ENCODE measurements at places on chromosomes 1 and 21.

GRCh38 chr1:117803318-117803717, 126.1 kb downstream of the GDAP2 start:
- DNase-seq = no peak

DNA sequence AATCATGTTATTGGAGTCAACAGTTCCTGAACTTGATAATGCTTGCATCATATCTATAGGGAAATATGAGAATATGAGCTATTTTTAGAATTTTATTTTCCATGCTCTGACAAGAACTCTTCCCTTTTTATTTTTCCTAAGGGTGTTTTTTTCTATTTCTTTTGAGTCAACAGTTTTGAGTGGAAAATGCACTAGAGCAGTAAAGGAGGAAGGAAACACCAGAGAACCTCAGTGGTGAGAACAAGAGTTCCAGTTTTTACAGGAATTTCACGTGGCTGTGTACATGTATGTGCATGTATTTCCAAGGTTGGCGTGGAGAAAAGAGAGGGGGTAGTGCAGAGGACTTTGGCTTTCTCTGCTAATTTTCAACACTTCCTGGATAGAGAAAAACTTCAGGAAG, 63.6 kb upstream of the TNFSF18 start:
- no peak for DNase-seq

DNA sequence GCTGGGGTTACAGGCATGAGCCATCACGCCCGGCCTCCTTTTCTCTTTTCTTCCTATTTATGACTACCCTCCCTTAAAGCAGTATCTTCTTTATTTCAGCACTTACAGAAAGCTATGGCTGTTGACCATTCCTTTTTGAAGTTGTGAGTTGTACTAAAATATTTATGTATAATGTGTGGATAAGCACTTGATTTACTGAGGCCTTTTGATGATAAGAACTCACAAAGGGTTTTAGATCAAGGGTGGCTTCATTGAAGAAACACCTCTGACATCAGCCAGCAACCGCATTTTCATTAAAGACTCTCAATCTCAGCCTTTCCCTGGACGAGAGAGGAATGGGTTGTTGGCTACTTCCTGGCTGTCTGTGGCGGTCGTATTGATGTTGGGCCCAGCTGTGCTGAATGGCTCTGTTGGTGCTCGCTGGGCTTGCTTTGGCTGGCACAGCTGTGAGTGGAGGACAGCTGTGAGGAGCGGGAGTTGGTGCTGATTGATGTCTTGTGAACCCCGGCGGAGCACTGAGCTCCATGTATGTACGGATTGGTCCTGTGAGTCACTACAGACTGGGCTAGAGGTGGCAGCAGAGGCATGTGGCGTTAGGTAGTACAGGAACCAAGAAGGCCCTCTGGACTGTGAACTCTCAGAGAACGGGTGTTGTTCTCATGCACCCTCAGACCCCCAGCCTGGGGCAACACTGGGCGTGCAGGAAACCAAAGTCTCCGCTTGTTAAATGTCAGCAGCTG, 208.8 kb downstream of the KIF26B start:
- no peak for DNase-seq

GRCh38 chr1:40625076-40625475, 40.4 kb downstream of the RIMS3 start:
- DNase-seq = peak; percentile 77

DNA sequence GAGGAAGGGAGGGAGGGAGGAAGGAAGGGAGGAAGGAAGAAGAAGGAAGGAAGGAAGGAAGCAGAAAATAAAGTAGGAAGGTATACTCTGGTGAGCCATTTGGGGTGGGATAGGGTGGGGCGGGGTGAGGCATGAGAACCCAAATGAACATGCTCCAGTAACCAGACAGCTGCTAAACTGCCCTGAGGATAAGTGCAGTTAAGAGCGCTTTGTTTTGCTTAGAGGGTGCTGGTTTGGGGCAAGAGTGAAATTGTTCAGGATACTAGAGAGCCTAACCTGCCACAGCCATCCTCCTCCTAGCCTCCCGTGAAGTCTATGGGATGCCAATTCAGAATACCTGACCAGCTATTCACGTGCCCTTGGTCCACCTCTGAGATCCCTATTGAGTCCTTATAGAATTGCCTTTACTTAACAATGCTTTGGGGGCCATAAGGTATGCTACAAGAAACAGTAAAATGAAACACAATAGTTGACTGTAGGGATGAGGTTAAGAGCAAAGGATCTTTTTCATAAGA, 59.0 kb upstream of the ATF3 start:
- no peak for DNase-seq

DNA sequence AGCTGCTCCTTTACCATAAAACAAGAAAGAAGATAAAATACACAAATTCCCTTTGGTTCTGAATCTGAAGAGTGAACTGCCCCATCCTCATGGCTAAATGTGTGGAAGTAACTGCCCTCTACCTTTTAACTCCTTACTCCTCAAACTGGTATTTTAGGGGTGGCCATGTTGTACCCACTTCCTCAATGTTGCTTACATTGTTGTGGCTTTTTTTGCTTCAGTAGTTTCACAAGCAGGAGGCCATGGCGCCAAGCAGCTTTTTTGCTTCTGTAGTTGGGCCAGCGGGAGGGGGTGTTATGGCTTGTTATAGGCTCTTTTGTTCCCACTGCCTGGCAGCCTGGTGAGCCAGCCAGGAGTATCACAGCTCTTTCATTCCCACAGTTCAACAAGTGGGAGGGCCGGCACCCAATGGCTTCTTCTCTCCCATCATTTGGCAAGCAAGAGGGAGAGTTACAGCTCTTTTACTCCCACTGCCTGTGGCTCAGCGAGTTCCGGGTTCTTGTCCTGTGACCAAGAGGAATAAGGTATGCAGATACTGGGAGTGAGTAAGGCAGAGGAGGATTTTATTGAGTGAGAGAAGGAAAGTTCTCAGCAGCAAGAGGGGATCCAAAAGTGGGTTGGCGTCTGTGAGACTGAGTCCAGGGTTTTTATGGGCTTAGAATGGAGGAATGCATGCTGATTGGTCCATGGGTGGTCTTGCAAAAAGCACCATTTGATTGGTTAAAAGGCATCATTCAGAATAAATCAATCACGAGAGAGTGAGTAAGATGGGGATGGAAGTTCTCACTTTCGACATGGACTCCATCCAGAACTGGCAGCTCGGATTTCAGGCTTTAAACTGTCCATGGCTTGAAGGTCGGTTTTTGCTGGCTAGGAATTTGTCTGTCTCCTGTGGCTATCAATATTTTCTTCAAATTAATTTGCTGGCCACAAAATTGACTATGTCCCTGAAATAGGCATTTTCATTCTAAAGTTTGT, 429.6 kb downstream of the HLX start:
- peak; percentile 5 for DNase-seq

- no peak for DNase-seq
Observed at GRCh38 chr1:69319287-69319686, 248.4 kb upstream of the LRRC7 start.

DNA sequence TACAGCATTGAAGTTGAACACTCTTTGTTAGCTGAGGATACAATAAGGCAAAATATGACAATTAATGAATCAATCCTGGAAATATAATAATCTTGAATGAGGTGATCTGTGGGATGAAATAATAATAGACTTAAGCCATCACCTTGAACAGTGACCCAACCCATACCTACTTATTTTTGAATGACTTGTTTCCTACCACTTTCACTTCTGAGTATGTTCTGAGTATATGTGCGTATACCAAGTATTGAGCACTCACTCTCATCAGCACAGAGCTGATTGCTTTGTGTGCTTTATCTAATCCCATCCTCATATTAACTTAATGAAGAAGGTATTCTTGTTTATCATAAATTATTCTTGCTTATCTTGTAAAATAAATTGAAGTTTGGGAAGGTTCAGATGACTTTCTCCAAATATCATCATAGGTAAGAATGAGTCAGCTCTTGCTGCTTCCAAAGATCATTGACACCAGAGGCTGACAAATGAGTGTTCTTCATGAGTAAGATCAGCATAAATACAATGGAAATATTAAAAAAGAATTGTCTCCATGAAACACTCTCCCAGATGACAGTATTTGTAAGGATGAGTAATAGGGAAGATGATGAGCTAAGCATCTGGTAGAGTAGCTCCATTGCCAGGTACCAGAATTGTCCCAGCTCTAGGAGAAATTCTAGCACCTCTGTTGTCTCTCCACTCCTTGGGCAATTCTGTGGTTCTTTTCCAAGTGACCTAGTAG, 198.1 kb upstream of the KIAA0040 start:
- DNase-seq = no peak

- DNase-seq = peak; percentile 72
Observed at GRCh38 chr1:247453245-247453644, 4.7 kb downstream of the OR2B11 start.

DNA sequence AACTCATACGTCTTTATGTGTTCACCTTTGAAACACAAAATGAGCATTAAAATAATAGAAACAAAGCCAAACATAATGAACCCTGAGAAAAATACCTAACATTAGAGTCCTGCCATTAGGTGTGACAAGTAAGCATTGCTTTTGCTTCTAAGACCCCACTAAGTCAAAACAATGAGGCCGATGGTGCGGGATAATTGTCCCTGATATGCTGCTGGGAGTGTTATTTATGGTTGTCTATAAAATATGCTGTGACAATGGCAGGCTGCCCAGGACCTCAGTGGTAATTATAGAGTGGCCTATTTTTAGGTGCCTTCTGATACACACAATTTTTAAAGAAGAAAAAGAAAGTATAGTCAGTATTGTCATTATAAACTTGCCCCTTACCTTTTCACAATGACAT, 1423.1 kb downstream of the AMY1C start:
- DNase-seq = no peak

DNA sequence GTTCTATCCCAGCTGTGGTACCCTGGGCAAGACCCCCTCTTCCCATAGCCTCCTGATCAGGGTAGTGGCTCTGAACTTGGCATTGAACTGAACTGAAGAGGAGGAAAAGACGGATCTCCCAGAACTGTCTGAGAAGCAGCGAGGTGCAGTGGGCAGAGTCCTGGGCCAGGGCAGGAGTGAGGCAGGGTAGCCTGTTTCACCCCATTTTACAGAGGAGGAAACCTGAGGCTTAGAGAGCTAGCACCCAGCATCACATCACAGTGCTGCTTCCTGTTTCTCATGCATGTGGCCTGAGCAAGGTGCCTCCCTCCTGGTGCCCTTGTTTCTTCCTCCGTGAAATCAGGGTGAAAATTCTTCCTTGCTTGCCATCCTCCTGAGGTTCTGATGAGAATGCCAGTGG, 17.1 kb downstream of the ZNF362 start:
- DNase-seq = no peak

DNA sequence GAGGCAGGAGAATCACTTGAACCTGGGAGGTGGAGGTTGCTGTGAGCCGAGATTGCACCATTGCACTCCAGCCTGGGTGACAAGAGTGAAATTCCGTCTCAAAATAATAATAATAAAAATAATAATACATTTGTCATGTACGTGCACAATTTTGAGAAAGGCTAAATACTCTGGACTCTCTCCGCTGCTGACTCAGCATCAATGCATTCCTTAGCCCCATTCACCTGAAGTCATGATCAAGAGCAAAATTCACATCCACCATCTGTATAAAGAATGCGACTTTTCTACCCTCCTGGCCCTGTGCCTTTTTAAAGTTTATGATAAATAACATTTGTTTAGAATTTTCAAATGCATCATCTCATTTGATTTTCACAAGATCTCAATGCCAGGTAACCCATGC, 35.5 kb upstream of the MAP1LC3C start:
- DNase-seq = no peak

DNA sequence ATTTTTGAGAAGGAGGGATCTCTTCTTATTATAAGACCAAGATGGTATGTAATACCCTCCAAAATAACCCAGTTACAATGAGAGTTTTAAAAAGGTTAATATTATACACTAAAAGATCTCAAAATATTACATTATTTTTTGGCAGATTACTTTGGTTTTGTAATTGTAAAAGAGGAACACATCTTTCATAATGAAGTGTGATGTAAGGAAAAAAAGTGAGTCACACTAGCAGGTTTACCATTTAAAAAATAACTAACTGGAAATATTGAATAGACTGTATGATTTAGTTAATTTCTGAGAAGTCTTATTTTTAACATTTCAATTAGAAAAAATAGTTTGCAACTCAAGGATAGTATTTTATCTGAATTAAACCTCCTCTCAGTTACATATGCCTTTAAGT, 1.1 kb downstream of the F5 start:
- peak; percentile 42 for DNase-seq

DNA sequence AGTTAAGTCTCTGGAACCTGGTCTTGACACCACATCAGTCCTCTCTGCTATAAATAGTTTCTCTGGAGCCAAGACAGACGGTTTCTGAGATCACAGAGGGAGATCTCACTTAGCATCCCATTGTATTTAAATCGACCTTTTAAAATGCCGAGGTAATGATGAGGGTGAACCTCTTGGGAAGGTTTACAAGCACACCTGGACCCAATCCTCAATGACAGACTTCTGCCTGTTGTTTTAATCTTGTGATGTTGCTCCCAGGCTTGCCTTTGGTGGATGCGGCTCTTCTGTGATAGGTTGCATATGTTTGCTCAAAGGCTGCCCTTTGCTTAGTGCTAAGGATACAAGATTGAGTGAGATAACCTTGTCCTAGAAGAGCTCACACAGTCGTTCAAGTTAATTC, 104.6 kb upstream of the L1TD1 start:
- no peak for DNase-seq

- DNase-seq = peak; percentile 29
Observed at GRCh38 chr1:147171399-147172167, 687 bp downstream of the PRKAB2 start.

DNA sequence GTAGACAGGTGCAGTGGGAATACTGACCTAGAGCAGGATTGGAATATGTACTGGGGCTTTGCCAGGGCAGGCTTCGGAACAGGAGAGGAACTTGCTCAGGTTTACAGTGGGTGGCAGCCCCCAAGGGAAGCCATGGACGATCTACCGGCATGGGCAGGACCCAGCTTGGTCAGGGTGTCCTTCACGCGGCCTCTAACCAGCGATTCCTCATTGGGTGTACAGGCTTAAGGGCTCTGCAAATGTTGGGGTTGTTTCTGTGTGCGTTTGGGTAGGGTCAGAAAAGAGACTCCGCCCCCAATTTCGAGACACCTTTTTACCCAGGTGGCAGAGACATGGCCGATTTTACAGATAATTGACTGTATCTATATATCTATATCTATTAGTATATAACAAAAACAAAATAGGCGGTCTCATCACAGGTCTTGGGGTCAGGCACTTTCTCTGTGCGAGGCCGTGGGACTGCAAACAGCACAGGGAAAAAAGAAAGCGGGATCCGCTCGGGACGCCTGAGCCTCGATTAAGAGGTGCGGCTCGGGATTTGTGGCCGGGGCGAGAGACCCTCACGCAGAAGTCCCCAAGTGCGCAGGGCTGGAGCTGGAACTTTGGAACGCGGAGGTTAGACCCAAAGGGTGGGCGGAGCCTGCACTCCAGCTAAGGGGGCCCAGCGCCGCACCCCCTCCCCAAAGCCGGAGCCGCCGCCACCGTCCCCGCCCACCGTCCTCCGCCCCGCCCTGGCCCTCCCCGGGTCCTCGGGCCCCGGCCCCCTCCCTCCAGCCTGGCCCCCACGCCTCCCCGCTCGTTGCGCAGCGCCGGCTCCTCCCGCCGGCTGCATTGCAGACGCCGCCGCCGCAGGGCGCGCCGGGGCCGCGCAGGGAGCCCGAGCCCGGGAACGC, 67.5 kb upstream of the VAMP3 start:
- DNase-seq = peak; percentile 35

- DNase-seq = no peak
Observed at GRCh38 chr1:119947468-119947867, 51.2 kb upstream of the ADAM30 start.

- DNase-seq = peak; percentile 93
Observed at GRCh38 chr1:92459871-92460320, 26.8 kb downstream of the GFI1 start.

All from hematopoietic multipotent progenitor cell treated with erythropoietin and hydrocortisone succinate and interleukin-3 and kit ligand, for 4 days (in vitro differentiated cells).